ENCODE measurements at places on chromosomes 16 and 17.

GRCh38 chr16:56048425-56049105 lies 142.7 kb upstream of the GNAO1 start:
- DNase-seq = no peak

DNA sequence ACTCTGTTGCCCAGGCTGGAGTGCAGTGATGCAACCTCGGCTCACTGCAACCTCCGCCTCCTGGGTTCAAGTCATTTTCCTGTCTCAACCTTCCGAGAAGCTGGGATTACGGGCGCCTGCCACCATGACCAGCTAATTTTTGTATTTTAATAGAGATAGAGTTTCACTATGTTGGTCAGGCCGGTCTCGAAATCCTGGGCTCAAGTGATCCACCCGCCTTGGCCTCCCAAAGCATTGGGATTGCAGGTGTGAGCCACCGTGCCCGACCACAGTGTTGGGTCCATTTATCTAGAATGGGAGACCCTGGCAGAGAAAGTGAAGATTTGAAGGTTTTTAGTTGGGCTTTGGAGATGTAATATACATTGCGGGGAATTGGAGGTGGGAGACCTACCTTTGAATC lies 70.1 kb downstream of the SNX29 start:
- no peak for DNase-seq

GRCh38 chr17:6843241-6843880 lies 11.8 kb upstream of the TEKT1 start:
- DNase-seq = peak; percentile 74

GRCh38 chr17:80486692-80487091 lies 10.3 kb upstream of the NPTX1 start:
- no peak for DNase-seq

DNA sequence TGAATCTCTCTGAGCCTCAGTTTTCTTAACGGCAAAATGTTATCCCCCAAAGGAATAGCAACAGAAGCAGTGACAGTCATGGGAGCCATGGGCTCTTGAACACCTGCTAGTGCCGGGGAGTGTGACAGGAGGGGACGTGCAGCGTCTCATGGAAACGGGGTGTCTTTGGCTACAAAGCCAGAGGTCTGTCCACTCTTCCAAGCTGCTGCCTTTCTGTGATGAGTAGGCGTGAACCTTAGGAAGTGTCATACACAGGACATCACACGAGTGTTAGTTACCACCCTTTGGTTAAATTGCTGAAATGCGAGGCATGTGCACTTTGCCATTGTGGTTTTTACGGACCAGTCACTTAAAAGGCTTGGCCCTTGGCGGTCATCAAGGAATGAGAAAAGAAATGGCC lies 93.4 kb downstream of the IRF8 start:
- no peak for DNase-seq

DNA sequence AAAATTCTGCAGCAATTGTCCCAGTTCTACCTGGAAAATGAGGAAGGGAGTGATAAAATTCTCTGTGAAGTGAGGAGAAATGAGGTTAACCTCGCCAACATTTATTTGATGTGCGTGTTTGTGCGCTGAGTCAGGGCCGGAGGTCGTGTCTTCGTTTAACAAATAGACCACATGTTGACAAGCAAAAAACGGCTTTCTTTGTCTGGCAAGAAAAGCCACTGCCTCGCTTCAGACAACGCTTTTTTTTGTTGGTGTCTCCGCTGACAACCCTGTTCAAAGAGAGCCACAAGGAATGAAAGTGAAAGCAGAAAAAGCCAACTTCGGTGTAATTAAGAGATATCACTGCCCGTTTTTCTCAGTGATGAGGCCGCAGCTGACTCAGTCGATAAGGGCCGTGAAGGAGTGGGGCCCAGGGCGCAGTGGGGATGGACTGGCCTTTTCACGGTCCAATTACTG lies 510.6 kb downstream of the CDH13 start:
- DNase-seq = peak; percentile 93

DNA sequence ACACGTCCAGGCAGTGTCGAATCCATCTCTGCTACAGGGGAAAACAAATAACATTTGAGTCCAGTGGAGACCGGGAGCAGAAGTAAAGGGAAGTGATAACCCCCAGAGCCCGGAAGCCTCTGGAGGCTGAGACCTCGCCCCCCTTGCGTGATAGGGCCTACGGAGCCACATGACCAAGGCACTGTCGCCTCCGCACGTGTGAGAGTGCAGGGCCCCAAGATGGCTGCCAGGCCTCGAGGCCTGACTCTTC lies 7.2 kb upstream of the CD68 start:
- DNase-seq = no peak

DNA sequence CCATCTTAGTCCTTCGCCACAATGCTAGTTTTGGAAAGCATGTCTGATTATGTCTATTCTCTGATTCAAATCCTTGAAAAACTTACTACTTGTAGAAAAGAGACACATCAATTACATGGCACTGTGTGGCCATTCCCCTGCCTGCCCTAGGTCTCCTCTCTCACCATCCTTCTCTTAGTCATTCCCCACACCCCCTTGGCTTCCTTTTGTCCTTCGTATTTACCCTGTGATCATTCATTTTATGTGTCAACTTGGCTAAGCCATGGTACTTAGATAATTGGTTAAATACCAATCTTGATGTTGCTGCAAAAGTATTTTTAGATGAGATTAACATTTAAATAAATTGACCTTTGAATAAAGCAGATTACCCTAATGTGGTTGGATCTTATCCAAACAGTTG lies 122.9 kb upstream of the CDH11 start:
- no peak for DNase-seq

DNA sequence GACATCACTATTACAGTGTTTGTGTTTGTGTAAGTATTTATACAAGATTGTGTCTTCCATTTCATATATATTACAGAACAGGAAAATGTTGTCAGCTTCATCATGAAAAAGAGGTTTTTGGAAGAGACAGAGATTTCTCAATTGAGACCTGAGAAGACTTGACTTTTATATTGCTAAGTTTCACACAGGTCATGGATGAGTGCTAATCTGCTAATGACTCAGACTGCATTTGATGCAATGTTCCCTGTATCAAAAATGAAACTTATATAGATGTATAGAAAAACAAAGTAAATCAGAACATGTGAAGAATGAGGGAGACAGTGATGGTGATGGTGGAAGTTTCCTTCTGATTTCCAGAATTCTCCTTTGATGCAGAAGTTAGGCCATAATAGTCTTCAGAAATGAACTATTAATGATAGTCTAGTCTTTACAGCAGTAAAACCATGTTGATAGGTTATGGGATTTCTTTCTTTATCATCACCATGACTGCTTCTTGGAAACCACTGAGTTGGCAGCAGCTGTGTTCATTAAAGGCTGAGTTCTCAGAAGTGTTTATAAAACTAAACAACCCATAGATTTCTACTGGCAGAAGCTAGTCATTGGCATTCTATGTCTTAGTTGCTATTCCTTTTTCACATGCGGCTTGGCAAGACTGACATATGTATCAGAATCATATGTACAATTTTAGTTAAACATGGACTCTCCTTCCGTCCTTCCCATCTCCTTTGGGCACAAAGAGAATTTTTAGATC lies 56.1 kb downstream of the PCTP start:
- no peak for DNase-seq

- DNase-seq = no peak
Observed at GRCh38 chr17:40063187-40063771, 514 bp downstream of the THRA start.
